Astrocyte (in vitro differentiated cells and primary cell): ENCODE measurements at places on chromosomes 3 and 15. TPM values are rescaled to one million over a fixed set of nuclear protein-coding genes. Genes with fewer than 3 reads are reported as not detected.
A peak's percentile ranks its signal among the peaks of the same experiment; 100 is the strongest.

Gene CSTA
- 0.41 and 0.55 TPM in 2 replicates for total RNA-seq

Gene CHRFAM7A
- 0.64 and 1.8 TPM in 2 replicates for total RNA-seq

Gene SPINT1
- total RNA-seq, result 30.1 and 40.3 TPM in 2 replicates

Gene MANF
- 125 and 131 TPM in 2 replicates for total RNA-seq

Gene SHF
- total RNA-seq, result 4.3 and 4.6 TPM in 2 replicates

Gene NAALADL2
- total RNA-seq, result 2.7 and 3.3 TPM in 2 replicates

Gene LXN
- total RNA-seq, result 18.1 and 24.0 TPM in 2 replicates

Gene EEF1AKMT4
- total RNA-seq, result 7.2 TPM in 2 replicates

Gene GOLGA6L9
- 5.2 and 6.0 TPM in 2 replicates for total RNA-seq

Gene ATP10A
- 21.1 and 36.6 TPM in 2 replicates for total RNA-seq

DNA sequence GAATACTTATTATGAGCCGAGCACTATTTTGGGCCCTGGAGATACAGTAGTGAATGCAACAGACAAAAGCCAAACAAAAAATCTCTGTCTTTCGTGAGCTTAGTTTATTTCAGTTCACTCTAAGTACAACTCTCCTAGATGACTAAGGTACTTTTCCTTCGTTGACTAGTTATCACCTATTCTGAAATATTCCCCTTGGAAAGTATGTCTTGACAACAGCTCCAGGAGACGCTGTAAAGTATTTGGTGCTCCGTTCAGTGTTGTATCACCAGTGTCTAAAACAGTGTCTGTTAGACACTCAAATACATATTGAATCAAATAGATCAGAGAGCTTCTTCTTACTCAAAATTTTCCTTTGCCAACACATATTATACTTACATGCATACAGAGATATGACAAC is 119.6 kb downstream of the TFDP2 start:
- no peaks in the 10 kb centered on the region for H3K36me3 ChIP-seq
- H3K4me1 ChIP-seq, result no peaks in the 10 kb centered on the region
- no peak for DNase-seq

DNA sequence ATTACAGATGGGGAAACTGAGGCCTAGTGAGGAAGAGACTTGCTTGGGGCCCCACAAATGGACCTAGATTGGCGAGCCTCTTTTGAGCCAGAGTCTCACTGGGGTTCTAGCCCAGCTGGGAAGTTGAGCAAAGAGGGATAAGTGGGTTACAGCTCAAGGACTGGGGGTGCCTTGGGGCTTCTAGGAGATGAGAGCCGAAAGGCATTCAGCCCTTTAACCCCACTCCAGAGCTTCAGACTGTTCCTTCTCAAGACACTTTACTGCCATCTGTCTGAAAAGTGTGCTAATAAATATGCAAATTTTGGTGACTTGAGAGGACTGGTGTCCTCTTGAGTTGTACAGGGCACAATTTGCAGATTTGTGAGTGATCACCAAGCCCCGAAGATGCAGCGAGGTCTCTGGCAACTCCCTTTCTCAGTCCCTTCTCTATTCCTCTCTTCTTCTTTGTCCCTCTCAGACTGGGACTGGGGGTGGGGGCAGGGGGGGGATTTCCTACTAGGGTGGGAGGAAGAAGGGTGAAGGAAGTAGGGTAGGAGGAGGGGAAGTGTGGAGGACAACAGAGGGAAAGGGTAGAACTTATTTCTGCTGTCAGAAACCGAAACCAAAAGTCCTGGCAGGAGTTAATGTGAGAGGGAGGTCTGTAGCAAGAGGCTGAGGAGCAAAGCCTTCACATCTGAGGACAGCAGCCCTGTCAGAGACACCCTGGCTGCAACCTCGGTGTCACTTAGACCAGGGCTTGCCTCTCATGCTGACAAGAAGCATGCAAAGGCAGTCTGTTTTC is 16.2 kb upstream of the ANKDD1A start:
- no peaks in the 10 kb centered on the region for H3K36me3 ChIP-seq
- H3K4me3 ChIP-seq, result no peak overlapping the region
- H3K27ac ChIP-seq, result no peak overlapping the region
- H3K27me3 ChIP-seq, result no peaks in the 10 kb centered on the region
- peaks cover 20% of the 10 kb centered on the region for H3K4me1 ChIP-seq
- DNase-seq, result no peak

DNA sequence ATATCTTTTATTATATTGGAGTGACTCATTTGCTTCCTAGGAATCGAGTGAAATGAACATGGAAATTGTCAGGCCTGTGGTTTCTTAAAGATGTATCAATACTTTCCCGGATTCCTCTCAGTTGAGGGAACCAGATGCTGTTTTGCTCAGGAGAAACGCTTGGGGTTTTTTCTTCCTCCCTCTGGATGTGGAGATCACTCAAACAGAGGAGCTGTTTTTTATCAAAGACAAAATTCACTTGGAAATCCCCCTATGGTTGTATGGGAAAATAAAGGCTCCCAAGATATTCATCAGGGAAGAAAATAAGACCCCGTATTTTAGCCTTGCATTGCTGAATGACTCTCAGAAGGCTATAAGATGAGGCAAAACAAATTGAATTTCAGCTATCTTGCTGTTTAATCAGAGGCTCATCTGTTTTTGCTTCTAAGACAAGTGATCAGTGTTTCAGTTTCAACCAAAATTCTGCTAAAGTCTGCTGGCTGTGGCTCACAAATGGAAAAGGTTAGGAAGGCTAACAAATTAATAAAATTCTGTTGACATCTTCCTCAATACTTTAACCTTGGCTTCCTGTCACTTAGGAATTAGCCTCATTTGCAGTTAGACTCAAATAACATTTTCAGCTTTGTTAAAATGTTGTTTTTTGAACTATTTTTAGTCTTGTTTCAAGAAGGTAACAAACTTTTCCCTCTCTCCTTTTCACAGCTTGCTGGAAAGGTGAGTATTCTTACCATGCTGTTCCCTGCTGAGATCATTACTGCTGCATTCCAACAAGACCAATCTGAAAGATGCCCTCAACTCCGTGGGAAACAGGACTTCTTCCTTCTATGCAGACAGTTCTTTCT is 83.6 kb downstream of the COL6A5 start:
- no peaks in the 10 kb centered on the region for H3K27me3 ChIP-seq
- H3K27ac ChIP-seq, result no peak overlapping the region
- H3K36me3 ChIP-seq, result no peaks in the 10 kb centered on the region
- no peak overlapping the region for H3K4me3 ChIP-seq
- DNase-seq, result no peak

- H3K4me3 ChIP-seq, result no peak overlapping the region
- no peak overlapping the region for H3K27ac ChIP-seq
- DNase-seq, result no peak
Observed at GRCh38 chr3:14698601-14699244, 23.8 kb downstream of the C3orf20 start.

- H3K27ac ChIP-seq, result no peak overlapping the region
- no peak for DNase-seq
- no peak overlapping the region for H3K4me3 ChIP-seq
- no peaks in the 10 kb centered on the region for H3K4me1 ChIP-seq
- H3K36me3 ChIP-seq, result no peaks in the 10 kb centered on the region
- H3K27me3 ChIP-seq, result no peaks in the 10 kb centered on the region
Observed at GRCh38 chr15:88002706-88003105, 253.8 kb downstream of the NTRK3 start.

GRCh38 chr3:155948476-155948875 is 78.0 kb downstream of the GMPS start:
- no peak for DNase-seq
- no peaks in the 10 kb centered on the region for H3K27me3 ChIP-seq
- no peaks in the 10 kb centered on the region for H3K36me3 ChIP-seq
- H3K4me3 ChIP-seq, result no peak overlapping the region
- H3K4me1 ChIP-seq, result peaks cover 4% of the 10 kb centered on the region

DNA sequence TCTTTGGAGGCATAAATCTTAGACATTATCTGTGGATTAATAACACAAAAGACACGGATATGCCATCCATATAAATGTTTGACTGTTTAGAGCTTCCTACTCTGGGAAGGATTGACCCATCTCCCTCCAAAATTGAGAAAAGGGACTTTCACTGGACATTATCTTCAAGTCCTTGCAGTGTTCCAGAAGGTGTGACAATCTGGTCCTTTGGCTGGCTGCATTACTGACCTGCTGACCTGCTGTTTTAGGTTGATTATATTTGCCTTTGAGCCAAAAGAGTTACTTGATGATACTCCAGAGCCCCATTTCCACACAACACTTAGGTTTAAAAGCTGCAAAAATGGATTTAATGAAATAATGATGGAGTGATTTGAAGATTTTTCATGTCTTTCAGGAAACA is 504.6 kb downstream of the LPP start:
- H3K27me3 ChIP-seq, result no peaks in the 10 kb centered on the region
- H3K27ac ChIP-seq, result no peak overlapping the region
- H3K4me3 ChIP-seq, result no peak overlapping the region

GRCh38 chr3:122097141-122097540 is 42.0 kb downstream of the CD86 start:
- H3K27me3 ChIP-seq, result no peaks in the 10 kb centered on the region
- no peak overlapping the region for H3K27ac ChIP-seq
- H3K36me3 ChIP-seq, result no peaks in the 10 kb centered on the region
- H3K4me1 ChIP-seq, result no peaks in the 10 kb centered on the region
- DNase-seq, result no peak
- H3K4me3 ChIP-seq, result no peak overlapping the region

- peaks cover 7% of the 10 kb centered on the region for H3K27me3 ChIP-seq
- H3K36me3 ChIP-seq, result no peaks in the 10 kb centered on the region
- DNase-seq, result no peak
- no peaks in the 10 kb centered on the region for H3K4me1 ChIP-seq
- no peak overlapping the region for H3K27ac ChIP-seq
- H3K4me3 ChIP-seq, result no peak overlapping the region
Observed at GRCh38 chr3:11953778-11954177, 50.4 kb upstream of the SYN2 start.

GRCh38 chr3:46520531-46520930 is 22.8 kb downstream of the RTP3 start:
- no peaks in the 10 kb centered on the region for H3K27me3 ChIP-seq
- H3K4me3 ChIP-seq, result no peak overlapping the region
- peaks cover 14% of the 10 kb centered on the region for H3K4me1 ChIP-seq

DNA sequence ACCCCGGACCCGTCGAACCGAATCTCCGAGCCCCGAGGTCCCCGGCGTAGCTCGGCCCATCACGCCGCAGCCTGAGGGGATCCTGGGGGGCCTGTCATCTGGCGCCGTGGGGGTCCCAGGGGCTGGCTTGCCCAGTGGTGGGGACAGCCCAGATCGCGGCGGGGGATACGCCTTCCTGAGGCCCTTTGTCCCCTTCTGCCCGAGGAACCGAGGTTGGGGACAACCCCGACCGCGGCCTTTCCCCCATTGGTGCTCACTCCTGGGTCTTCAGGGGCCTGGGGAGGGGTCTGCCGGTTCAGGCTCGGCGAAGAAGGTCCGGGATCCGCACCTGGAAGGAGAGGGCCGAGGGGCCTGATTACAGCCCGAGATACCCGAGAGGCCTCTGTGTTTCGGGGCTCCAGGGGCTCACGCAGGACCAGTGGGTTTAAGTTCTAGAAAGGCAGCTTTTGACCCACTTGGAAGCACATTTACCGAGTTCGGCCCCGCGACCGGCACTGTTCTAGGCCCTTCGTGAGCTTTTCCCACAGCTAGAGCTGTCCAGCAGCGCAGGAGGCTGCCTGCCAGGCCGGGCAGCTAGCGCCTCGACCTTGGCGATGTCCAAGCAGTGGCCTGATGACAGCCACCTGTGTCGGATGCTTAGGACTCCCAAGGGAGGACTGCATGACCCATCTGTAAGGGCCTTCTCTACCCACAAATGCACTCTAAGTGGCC is 504 bp downstream of the ABHD2 start:
- DNase-seq, result no peak
- no peaks in the 10 kb centered on the region for H3K27me3 ChIP-seq
- peak overlapping the region; percentile 81 for H3K27ac ChIP-seq

- H3K4me1 ChIP-seq, result peaks cover 27% of the 10 kb centered on the region
- no peaks in the 10 kb centered on the region for H3K36me3 ChIP-seq
- H3K27ac ChIP-seq, result peak overlapping the region; percentile 35
- H3K27me3 ChIP-seq, result no peaks in the 10 kb centered on the region
- DNase-seq, result no peak
Observed at GRCh38 chr15:48962662-48963523, 826 bp downstream of the SHC4 start.

- no peak overlapping the region for H3K4me3 ChIP-seq
- no peaks in the 10 kb centered on the region for H3K4me1 ChIP-seq
- H3K27ac ChIP-seq, result no peak overlapping the region
- no peaks in the 10 kb centered on the region for H3K27me3 ChIP-seq
- H3K36me3 ChIP-seq, result no peaks in the 10 kb centered on the region
Observed at GRCh38 chr3:144948711-144949110, 977.1 kb downstream of the DIPK2A start.
